Spinal cord (tissue), 10 donors: ENCODE measurements at places on chromosomes 6 and 20.

DNA sequence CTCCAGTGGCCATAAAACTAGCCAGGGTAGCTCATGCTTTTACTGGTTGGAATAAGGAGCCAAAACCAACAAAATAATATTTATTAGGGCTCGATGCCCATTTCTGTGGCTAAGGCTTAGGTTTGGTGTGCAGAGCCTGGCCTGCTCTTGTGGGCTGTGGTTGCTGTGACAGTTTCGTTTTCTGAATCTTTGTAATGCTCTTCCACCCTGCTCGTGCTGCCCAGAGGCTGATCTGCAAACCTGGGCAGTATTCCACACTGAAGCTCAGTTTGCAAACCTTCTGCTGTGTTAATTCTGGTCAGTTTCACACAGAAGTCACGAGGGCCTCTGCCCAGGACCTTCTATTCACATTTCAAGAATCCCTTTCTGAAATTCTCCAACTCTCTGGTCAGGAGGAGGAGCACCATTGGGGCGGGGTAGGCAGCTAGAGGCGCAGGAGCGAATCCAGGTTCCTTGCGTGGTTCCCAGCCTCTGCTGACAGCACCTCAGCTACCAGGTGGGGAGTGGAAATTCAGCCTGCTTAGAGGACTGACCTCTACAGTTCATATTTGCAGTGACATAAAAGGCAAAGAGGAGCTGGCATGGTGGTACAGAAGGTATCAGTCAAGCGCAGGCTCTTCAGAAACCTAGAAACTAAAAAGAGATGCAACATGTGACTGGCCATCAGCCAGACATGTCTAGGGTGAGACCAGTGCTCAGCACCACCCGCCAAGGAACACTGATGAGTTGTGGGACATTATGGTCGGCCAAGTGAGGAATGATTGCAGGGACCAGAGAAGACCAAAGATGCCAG, 14.3 kb upstream of the C20orf144 start:
- DNase-seq = peak; percentile 47

GRCh38 chr6:5012519-5012918, 8.7 kb upstream of the RPP40 start:
- DNase-seq = no peak

- DNase-seq = peak; percentile 65
Observed at GRCh38 chr6:75893058-75893775, 144.2 kb downstream of the MYO6 start.

- peak; percentile 22 for DNase-seq
Observed at GRCh38 chr6:138307816-138308730, 69.6 kb upstream of the SMIM28 start.

GRCh38 chr6:108799791-108800190, 48.4 kb upstream of the ARMC2 start:
- no peak for DNase-seq

GRCh38 chr6:81808851-81809570, 56.5 kb upstream of the TENT5A start:
- DNase-seq = peak; percentile 74

- no peak for DNase-seq
Observed at GRCh38 chr6:142380626-142381025, 78.8 kb downstream of the ADGRG6 start.

DNA sequence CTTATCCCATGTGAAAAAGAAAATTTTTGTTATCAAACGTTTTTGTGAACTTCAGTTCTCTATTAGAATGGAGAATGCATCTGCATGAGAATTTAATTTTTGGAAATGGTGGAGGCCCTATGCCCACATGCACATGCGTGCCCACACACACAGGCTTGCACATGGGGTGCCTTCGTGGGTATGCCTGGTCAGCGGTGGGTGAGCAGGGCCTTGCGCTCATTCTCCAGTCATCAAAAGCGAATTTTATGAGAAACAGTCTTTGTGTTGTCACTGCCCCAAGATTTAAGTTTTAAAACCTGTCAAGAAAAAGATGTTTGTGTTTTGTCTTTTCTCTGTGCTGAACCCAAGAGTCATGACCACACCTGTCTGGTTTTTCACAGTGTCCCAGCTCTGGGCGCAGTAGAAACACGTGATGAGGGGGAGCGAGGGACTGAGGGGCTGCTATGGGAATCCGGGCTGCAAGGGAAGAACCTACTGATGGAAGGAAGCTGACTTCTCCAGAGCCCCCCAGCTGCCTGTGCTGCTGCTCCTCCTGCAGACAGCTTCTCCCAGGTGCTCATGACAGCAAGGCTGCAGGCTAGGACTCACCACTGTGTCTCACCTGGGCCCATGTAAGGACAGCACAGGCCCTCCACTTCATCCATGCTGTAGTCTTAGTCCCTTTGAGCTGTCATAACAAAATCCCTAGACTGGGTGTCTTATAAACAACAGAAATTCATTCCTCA, 153.6 kb downstream of the SYCP2 start:
- no peak for DNase-seq

- no peak for DNase-seq
Observed at GRCh38 chr6:114543696-114544095, 200.9 kb upstream of the HS3ST5 start.
